Activated T-helper 2 cell treated with anti-CD3 and anti-CD28 coated beads, Interferon-gamma antibody, Interleukin-2, Interleukin-4, amounts not matched to agents 10 μg/mL and 5 μg/mL and 100 μg/mL, durations not matched to agents 14 hours and 24 hours and 36 hours (primary cell): ENCODE measurements at places on chromosomes 3 and 15.

- no peak for DNase-seq
- H3K27me3 ChIP-seq: peaks cover 2% of the 10 kb centered on the region
- H3K27ac ChIP-seq: no peak overlapping the region
- H3K36me3 ChIP-seq: no peaks in the 10 kb centered on the region
- H3K4me3 ChIP-seq: no peak overlapping the region
These were observed 69.5 kb upstream of the KCNAB1 start for GRCh38 chr3:156050918-156051317.

DNA sequence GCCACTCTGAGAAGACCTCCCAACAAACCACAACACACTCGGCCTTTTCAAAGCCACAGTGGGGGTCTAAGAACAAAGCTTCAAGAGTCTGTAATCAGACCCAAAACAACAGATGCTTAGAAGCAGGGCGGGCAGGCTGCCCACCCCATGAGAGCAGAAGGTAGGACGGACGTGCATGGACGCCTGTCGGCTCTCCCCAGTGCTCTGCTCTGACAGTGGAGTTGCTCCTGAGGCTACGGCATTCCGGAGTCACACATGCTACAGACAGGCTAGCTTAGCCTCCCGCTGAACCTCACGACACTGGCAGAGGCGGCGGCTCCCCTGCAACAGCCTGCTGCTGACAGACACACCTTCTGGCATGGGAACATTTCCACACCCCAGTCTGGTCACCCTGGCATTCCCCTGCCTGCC is 33.5 kb downstream of the SLCO2A1 start:
- no peak overlapping the region for H3K4me3 ChIP-seq
- H3K4me1 ChIP-seq: no peaks in the 10 kb centered on the region
- no peak for DNase-seq
- no peak overlapping the region for H3K27ac ChIP-seq
- no peaks in the 10 kb centered on the region for H3K36me3 ChIP-seq

DNA sequence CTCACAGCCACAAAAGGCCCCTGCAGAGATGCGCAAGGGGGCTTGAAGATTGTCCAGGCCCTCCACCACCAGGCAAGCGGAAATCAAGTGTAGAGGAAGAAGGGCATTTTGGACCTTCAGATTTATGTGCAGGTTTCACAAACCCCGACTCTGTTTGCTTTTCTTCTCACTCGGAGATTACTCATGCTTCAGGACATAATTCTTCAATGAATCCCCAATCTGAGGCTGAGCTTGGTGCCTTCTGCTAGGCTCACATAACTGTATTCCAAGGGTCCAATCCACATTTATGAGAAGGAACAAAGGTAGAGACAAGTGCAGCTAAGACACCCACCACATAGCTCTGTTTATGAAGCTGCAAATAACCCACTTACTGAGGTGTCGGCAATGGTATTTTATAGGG is 50.6 kb upstream of the NMNAT3 start:
- H3K27me3 ChIP-seq: peaks cover 2% of the 10 kb centered on the region
- H3K36me3 ChIP-seq: no peaks in the 10 kb centered on the region
- no peak for DNase-seq
- H3K27ac ChIP-seq: no peak overlapping the region

GRCh38 chr3:54844211-54844610 is 83.6 kb downstream of the LRTM1 start:
- DNase-seq: no peak
- no peak overlapping the region for H3K4me3 ChIP-seq
- no peaks in the 10 kb centered on the region for H3K36me3 ChIP-seq
- H3K27ac ChIP-seq: no peak overlapping the region
- no peaks in the 10 kb centered on the region for H3K27me3 ChIP-seq
